GM12892 (cell line): ENCODE measurements at places on chromosomes 7 and 10.

DNA sequence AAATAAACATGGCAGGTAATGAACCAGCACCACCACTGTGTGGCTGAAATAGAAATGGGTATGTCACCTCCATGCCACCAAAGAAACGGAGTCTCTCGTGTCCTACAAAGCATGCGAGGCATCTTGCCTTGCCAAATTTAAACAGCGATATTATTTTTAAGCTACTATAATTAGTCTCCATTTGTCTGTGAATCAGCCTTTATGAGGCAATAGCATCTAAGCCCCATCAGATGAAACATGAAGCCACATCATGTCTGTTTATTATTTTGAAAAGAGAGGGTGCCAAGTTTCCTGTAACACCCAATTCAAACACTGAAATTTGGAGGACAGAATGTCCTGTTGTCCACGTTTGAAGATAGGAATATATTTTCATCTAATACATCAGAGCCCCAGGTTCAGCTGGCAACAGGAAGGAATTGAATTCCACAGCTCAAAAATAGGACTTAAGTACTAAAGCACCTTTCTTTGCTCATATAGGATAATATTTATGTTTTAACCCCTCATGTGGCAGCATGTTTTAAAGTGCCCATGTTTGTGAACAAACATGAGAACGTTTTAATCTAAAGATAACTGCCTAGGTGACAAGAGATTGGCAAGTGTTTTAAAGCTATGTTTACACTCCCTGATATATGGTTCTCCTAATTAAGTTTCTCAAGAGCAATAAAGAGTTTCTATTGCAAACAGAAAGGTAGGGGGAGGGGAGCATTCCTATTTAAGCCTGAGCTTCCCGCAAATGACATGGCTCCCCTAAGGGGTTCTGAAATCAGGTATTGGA, 86.8 kb downstream of the SORBS1 start:
- DNase-seq = no peak

DNA sequence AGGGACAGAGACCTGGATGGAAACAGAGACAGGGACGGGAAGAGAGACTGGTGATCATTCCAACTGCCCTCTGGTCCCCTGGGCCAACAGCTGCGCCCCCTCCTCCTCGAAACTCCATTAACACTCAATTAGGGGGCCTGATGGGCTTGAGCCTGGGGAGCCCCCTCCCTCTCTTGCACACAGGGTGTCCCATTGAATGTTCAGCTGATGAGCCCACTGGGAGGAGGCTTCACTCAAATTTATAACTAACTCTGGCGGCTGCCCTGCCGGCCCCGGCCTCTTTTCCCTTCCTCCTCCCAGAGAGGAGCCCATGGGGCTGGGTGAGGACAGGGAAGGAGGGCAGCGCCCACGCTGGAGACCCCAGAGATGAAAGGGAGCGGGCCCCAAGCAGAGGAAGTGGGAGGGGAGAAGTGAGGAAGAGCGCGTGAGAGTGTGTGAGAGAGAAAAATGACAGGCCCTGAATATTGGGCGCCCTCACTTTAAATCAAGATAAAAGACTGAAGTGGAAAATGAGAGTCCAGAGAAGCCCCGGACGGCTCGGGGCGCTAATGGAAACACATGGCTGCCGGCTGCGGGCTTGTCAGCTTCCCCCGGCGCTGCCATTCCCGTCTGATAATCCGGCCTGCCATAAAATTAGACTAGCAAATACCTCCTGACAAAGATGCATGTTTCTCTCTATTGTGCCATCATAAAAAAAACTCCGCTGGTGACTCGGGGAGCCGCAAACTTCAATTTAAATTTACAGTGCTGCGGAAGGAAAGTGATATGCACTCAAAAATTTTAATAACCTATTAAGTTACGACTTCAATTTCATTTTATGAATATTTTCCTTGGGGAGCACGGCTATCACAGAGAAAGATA, 58.0 kb upstream of the PAX2 start:
- DNase-seq = no peak

GRCh38 chr7:110373416-110373815, 717.5 kb upstream of the LRRN3 start:
- DNase-seq = no peak

DNA sequence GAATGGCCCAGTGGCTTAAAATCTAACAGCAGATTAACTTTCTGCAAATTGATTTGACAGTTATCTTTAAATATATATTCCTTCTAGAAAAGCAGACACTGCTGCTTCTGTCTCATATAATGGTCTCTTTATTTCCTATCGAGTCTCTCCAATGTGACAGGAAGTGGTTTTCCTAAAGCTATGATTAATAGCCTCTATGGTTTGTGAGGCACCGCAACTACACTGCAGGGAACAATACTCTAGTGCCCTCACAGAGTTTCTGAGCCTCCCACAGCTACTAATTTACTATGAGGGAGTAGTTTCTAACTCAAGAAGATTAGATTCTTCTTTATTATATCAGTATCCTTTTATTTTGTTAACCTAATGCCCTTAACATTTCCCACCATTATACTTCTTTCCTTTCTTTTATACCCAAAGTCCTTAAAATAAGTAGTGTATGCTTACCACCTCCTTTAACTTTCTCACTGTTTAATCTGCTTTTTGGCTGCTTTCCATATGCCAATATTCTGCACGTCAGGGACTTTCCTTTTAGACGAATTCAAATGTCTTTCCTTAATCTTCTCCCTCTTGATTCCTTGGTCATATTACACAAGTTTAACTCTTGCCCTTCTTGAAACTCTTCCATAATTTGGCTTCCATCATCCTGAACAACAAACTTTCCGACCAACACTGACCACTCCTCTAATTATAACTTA, 23.8 kb upstream of the AHR start:
- no peak for DNase-seq

GRCh38 chr7:117210397-117210796, 112.5 kb downstream of the WNT2 start:
- no peak for DNase-seq

- no peak for DNase-seq
Observed at GRCh38 chr10:70269741-70270140, 14.1 kb downstream of the NPFFR1 start.

- DNase-seq = no peak
Observed at GRCh38 chr10:99827936-99828335, 45.5 kb downstream of the ABCC2 start.

- no peak for DNase-seq
Observed at GRCh38 chr7:15618275-15618674, 56.5 kb upstream of the AGMO start.

- DNase-seq = no peak
Observed at GRCh38 chr10:25938405-25938804, 4.4 kb downstream of the MYO3A start.

DNA sequence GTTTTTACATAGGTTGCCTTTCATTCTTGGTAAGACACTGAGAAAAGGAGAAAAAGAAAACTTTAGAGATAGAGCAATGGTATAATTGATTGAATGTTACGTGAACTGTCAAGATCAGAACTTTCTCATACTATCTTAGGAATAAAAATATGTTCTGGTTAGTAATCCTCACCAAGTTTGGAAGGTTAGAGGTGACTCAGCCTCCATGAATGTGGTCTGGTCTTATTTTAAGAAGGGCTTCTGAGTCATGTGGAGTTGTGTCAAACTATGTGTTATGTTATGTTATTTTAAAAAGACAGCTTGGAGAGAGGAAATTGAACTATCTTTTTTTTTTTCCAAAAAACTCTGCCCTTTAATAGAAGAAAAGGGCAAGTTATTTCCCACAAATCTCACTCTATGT, 458.6 kb upstream of the KLF6 start:
- DNase-seq = no peak

GRCh38 chr10:70778267-70778924, 6.8 kb downstream of the TBATA start:
- no peak for DNase-seq

DNA sequence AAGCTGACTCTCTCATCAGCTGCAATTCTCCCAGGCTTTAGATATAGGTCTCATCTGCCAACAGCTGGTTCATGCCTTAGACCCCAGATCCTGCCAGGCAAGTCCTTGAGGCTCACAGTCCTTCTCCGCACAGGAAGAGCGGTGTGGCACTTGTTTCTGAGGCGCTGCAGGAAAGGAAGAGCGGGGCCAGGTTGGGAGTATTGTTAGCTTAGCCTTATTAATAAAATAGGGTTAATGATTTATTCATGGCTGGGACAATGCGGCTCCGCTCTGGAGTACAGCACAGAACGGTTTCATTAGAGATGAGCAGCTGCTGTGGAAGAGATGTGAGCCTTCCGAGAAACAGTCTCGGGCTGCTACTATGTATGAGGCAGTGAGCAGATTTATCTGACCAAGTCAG, 78.1 kb downstream of the FZD1 start:
- no peak for DNase-seq

DNA sequence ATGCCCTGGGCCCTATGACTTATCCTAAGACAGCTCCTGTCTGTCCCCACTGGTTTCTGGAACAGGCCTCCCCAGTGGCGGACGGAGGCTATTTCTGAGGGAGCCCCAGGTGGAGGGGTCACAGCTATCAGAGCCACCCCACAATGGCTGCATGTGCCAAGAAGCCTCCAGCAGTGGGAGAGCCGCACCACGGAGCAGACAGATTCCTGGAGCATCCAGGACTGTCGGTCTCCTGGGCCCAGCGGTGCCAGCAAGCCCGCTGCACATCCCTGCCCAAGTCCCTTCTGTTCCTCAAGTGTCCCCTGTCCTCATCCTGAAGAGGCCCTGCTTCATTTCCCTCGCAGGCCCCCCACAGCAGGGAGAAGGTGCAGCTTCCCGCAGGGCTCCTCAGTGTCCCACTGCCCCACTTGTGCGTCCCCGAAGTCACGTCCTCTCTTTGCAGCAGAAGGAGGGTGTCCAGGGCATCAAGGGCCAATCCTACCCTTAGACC, 193.0 kb upstream of the SHH start:
- DNase-seq = no peak

DNA sequence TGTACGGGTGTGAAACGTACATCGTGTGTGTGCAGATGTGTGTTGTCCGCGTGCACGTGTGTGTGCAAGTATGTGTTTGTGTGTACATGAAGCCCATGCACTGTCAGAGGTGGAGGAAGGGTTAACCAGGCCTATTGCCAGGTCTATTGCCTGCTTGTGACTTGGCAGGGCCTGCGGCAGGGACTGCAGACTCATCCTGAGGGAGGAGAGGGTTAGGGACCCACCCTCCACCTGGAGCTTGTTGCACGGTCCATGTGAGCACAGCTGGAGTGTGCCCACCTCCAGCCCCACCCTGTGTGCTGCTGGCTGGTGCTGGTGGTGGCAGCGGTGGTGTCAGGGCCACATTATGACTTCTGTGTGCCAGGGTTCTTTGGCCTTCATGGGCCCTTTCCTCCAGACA, 7.1 kb upstream of the AQP1 start:
- no peak for DNase-seq

DNA sequence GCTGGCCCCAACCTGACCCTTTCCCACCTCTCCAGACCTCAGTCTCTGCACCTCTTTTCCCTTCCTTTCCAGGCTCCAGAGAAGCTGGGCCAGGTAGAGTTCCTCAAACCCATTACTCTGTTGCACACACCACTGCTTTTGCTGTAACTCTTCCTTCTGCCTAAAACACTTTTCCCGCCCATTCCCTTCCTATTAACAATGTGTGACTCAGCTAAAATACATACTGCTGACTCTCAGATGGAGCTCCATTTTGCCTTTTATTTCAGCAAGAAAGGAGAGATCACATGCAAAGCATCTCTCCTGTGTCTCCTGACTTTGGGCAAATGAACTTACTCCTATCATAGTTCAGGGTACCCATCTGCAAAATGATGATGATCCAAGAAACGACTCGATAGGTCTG, 201.0 kb downstream of the CALN1 start:
- no peak for DNase-seq

DNA sequence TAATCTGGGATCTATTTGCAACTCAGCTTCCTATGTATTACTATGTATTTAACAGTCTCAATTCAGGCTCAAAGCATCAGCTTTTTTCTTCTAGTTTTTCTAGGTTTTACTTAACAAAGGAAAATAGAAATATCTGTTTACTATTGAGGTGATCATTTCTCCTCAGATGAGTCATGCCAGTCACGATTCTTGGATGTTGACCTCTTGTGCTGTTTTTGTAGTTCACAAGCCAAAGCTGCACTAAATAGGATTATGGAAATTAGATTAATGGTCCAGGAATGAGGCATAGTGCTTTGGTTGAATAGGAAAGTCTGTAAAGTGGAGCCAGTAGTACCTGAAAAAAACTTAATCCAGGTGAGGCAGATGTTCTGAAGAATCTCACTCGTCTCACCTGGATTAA, 198.3 kb upstream of the KAT6B start:
- no peak for DNase-seq

- no peak for DNase-seq
Observed at GRCh38 chr10:116621934-116622655, 1.3 kb downstream of the PNLIPRP2 start.

DNA sequence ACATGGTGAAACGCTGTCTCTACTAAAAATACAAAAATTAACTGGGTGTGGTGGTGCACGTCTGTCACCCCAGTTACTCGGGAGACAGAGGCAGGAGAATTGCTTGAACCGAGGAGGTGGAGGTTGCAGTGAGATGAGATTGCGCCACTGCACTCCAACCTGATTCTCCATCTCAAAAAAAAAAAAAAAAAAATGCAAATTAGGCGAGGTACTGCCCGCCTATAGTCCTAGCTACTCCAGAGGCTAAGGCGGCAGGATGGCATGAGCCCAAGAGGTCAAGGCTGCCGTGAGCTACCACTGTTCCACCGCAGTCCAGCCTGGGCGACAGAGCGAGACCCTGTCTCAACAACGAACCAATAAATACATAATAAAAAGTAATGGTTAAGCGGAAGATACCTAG, 1.1 kb upstream of the EIF4H start:
- no peak for DNase-seq

- DNase-seq = no peak
Observed at GRCh38 chr10:102595293-102595692, 49.0 kb upstream of the TRIM8 start.

DNA sequence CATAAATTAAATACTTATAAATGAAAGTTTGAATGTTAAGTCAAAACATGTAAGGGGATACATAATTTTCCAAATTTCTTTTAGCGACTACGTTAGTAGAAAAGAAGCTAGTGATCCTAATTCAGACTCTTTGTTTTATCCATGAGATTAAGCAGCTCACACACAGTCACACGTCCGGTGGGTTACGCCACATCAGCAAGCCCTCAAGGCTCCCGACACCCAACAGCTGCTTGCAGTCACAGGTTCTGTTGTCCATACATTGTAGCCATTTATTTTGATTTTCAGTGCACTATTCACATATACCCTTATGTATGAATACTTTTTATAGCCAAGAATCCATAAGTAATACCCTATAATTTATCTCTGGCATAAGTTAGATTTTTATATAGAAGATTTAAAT, 39.5 kb downstream of the XRCC2 start:
- no peak for DNase-seq

GRCh38 chr10:46222364-46222935, 64.3 kb upstream of the ANTXRL start:
- DNase-seq = no peak
